ENCODE measurements at places on chromosomes 7 and 10.

DNA sequence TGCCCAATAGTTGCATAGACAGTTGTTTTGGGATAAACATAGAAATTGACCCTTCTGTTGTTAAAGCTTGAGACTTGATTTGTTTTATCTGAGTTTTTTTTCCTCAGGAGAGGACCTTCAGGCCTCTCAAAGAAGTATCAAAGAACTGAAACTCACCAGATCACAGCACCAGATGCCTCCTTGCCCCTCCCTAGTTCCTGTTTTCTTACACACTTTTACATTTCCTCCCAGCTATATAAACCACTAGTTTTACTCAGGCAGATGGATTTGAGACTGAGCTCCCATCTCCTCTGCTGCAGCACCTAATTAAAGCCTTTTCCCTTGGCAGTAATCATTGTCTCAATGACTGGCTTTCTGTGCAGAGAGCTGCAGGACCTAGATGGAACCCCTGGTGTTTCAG is 150.6 kb upstream of the NRG3 start:
- DNase-seq: no peak

DNA sequence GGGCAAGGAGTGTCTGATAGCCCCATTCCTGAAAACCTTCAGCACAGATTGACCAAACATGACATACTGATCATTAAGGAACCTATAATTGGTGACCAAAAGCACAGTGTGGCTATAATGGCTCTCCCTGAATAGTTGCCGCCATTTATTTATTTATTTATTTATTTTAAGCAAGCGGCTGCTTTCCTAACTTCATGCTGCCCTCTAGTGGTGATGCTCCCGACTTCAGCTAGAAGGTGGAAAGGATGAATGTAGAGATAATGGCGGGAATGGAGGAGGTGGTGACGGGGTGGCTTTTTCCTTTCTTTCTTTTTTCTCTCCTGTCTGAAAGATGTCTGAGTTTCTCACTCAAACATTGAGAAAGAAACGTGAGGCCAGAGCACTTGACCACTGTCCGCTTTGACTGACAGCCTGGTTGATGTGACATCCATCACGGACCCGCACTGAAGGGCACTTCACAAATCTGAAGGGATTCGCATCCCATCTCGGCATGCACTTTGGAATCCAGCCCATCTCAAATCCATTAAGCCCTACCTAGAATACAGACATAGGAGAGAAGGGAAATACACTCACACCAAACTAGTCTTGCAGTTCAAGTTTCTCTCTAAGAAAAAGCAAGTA is 1090.1 kb downstream of the KCNMA1 start:
- DNase-seq: peak; percentile 76

GRCh38 chr7:70637726-70638125 is 494.2 kb upstream of the GALNT17 start:
- DNase-seq: no peak

DNA sequence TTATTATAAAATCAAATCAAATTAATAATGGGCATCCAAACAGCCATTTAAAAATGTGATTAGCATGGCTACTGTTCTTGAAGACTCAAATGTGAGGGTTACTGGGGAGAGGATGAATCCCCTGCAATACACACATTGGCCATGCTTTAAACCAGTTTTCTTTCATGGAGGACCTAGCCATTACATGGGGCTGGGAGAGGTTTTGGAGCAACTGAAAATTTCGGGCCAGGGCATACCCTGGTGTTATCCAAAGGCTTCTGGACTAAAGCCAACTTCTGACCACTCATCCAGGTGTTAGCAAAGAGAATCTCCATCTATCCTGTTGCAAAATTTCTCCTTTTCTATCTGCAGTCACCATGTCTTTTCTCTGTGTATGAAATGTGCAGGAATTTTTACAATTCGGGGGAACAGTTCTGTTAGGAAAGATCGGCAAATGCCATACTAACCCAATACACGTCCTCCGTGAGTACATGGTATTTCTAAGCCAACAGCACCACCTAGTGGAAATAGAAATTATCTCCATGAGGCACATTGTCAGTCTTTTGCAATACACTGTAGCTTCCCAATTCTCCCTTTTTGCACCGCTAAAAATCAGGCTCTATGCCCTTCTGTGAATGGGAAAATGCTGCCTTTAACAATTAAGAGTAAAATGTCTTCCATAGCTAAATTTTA is 47.0 kb upstream of the ZNF107 start:
- DNase-seq: peak; percentile 56
